ENCODE measurements at places on chromosomes 3 and 15. TPM values are rescaled to one million over a fixed set of nuclear protein-coding genes. Genes with fewer than 3 reads are reported as not detected.

The BNC1 gene
- total RNA-seq: 26.5 TPM

The GASK1A gene
- 0.22 TPM for total RNA-seq

The GXYLT2 gene
- total RNA-seq: 11.6 TPM

The ZNF620 gene
- total RNA-seq: 0.44 TPM

The GOLGA6B gene
- total RNA-seq: not detected

The SLC51A gene
- not detected for total RNA-seq

The GATM gene
- total RNA-seq: 0.29 TPM

The STOML1 gene
- 26.9 TPM for total RNA-seq

The XCR1 gene
- total RNA-seq: not detected

The TBC1D21 gene
- total RNA-seq: not detected

The CCR2 gene
- not detected for total RNA-seq

The ITIH4 gene
- 0.88 TPM for total RNA-seq

The CTXN2 gene
- not detected for total RNA-seq

The INKA1 gene
- 4.4 TPM for total RNA-seq

The RPP25 gene
- total RNA-seq: 15.0 TPM

The TRIM42 gene
- not detected for total RNA-seq

The CHRNA5 gene
- total RNA-seq: 2.0 TPM

The PLCD1 gene
- total RNA-seq: 16.0 TPM

The MOBP gene
- total RNA-seq: not detected

The SLC2A2 gene
- not detected for total RNA-seq

The COL7A1 gene
- 23.6 TPM for total RNA-seq

The VIPR1 gene
- total RNA-seq: 2.0 TPM

The PEX5L gene
- not detected for total RNA-seq

The GOLGA8T gene
- not detected for total RNA-seq

The DPPA2 gene
- total RNA-seq: not detected

The THBS1 gene
- total RNA-seq: 365 TPM

The PCSK6 gene
- 1.1 TPM for total RNA-seq

The PRR20G gene
- not detected for total RNA-seq

The POC1A gene
- total RNA-seq: 2.6 TPM

The CLDN18 gene
- not detected for total RNA-seq
